ENCODE measurements at places on chromosomes 13 and 19. TPM values are rescaled to one million over a fixed set of nuclear protein-coding genes. Genes with fewer than 3 reads are reported as not detected.
A peak's percentile ranks its signal among the peaks of the same experiment; 100 is the strongest.

GRCh38 chr13:92179223-92179622 lies 780.8 kb downstream of the GPC5 start:
- DNase-seq, result no peak

DNA sequence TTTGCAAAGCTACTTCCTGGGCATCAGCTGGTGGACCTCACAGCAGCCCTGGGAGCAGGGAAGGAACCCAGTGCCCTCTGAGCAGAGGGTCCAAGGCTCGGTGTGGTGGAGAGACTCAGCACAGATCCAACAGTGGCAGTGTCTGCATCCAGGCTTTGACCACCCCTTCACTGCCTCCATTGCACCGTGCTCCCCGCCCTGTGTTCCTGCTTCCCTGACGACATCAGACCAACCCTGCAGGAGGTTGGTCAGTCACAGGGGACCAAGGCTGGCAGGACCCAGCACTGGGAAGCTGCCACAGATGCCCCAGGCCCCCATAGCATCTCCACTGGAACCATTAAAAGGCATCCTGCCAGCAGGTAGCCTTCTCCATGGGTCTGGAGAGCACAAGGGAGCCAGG lies 7.8 kb upstream of the VSTM2B start:
- DNase-seq, result no peak

DNA sequence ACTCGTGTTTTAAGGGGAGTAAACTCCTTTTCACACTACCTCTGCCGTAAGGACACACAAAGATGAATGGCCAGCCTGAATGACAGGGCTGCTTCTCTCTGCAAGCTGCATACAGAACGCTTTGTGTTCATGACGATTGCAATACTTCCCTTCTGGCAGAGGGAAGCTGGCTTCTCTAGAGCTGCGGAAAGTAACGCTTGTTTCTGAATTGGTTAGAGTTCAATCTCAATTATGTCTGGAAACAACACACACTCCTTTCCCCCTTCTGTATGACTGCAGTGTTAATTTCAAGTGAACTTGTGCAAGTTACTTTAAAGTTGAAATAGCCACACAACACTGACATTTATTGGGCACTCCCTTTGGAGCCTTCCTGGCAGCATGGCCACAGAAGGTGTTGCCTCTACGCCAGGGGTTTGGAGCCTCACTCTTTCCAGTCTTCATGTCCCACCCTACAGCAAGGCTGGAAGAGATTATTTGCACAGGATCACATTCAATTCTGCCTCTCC lies 242.6 kb downstream of the NDFIP2 start:
- no peak for DNase-seq

DNA sequence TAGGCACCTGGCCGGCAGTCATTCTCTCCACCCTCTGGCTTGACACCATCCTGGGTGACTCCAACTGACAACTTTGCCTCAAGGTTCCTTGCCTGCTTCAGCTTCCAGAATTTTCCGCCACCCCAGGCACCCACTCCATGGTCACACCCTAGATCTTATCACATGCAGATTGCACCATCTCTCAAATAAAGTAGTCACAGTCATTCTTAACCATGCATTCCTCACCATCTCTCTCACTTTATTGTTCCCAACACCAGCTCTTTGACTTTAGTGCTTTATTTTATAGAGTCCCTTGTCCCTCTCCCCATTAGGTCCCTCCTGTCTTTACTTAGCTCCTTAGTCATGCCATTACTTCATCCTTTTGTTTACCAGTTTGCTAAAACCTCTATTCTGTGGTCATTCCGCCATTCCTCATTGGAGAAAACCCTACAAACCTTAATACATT lies 351.7 kb downstream of the SPRY2 start:
- no peak for DNase-seq

DNA sequence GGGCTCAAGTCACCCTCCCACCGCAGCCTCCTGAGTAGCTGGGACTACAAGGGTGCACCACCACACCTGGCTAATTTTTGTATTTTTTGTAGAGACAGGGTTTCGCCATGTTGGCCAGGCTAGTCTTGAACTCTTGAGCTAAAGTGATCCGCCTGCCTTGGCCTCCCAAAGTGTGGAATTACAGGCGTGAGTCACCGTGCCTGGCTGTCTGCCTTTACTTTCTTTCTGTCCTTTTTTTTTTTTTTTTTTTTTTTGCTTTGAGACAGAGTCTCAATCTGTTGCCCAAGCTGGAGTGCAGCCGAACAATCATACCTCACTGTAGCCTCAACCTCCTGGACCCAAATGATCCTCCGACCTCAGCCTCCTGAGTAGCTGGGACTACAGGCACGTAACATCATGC lies 25.0 kb upstream of the OR1M1 start:
- no peak for DNase-seq

DNA sequence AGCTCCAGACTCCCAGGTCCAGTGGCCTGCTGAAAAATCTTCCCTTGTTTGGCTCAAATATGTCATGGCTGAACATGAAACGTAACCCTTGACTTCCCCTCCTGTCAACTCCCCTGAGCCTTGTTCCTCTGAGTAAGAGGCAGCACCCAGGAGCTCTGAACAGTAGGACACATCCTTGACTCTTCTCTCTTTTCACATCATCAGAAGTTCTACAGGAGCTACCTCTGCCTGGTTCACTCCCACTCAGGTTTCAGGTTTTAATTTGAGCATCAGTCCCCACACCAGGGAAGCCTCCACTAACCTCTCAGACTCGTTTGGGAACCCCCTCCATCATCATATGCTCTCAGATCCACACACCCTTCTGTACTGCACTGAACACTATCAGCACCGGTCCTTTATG lies 30.3 kb downstream of the ZNF823 start:
- DNase-seq, result no peak

GRCh38 chr19:40155749-40156265 lies 35.4 kb upstream of the MAP3K10 start:
- no peak for DNase-seq

DNA sequence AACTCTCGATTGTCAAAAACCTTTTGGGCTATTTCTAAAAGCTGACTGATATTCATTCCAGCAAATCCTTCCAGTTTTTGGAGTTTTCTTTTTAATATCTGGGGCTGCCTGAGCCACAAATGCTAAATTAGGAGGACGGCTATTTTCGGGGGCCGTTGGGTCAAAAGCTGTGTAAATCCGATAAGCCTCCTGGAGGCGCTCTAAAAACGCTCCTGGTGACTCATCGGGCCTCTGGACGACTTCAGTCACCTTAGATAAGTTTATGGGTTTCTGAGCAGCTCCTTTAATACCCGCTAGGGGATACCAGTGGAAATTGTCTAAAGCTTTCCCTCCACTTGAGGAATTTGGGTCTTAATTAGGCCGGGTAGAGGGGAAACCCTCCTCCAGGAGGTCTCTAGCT lies 66.4 kb downstream of the ZNF730 start:
- no peak for DNase-seq

- no peak for DNase-seq
Measured at GRCh38 chr13:29162638-29163235, 342.6 kb downstream of the MTUS2 start.

DNA sequence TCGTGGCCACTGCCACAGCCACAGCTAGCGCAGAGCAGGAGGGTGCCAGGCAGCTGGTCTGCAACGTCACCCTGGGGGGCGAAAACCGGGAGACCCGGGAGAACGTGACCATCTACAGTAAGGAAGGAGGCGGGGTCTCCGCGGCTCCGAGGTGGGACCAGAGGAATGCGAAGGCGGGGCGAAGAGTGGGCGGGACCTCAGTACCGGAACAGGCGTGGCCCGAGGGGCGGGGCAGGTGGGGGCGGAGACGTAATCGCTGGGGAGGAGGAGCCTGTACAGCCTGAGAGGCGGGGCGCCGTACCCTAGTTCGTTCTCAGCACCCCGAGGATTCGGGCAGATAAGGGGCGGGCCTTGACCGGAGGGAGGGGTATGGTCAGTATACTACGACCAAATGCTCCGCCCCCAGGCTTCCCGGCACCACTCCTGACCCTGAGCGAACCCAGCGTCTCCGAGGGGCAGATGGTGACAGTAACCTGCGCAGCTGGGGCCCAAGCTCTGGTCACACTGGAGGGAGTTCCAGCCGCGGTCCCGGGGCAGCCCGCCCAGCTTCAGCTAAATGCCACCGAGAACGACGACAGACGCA lies 2.5 kb downstream of the ICAM5 start:
- peak; percentile 90 for DNase-seq

DNA sequence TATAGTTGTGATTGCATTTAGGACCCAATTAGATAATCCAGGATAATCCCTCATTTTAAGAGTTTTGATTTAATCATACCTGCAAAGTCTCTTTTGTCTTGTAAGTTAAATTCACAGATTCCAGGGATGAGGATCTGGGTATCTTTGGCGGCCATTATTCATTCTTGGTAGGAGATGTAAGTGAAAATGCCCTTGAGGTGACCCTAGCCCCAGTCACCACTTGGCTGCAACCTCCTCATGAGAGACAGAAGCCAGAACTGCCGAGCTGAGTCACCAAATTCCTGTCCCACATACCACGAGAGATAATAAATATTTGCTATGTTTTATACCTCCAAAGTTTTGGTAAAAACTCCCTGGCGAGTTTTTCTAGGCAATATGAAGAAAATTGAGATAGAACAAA lies 389.4 kb downstream of the RFC3 start:
- no peak for DNase-seq

DNA sequence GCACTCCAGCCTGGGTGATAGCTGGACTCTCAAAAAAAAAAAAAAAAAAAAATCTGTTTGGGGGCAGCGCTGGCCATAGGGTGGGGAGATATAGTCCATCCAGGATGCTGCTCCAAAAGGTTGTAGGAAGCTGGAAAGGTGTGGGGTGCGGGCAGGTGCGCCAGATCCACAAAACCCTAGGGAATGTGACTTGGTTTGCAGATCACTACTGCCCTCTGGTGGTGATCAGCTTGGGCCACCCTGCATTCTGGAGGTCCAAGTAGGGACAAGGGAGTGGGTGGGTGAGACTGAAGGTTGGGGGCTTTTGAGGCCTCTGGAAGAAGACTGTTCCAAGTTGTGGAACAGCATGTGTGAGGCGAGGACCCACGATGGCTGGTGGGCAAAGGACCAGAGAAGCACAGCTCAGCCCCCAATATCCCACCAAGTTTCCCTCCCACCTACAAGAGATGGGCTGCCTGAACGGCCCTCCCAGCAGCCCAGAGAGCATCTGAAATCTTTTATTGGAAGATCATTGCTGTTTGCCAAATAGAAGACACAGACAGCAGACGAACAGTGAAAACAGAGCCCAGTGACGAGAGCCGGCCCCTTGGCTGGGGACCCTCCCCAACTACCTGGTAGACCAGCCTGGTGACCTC lies 10.4 kb upstream of the TYK2 start:
- no peak for DNase-seq

DNA sequence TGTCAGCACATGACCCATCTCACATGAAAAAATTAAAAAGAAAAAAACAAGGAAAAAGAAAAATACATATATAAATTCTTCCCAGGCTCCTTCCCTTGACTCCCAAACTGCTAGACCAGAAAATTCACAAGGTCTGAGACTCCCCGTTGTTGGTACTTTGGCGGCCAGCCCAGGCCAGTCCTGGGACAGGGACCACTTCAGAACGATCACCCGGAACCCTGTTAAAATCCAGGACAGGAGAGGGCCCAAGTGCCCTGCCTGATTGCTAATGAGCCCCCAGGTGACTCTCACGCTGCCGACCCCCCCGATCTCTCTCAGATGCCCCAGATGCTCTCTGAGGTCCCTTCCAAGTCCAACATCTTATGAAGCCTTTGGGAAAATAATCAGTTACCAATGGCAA lies 107.2 kb downstream of the COL4A2 start:
- DNase-seq, result no peak

DNA sequence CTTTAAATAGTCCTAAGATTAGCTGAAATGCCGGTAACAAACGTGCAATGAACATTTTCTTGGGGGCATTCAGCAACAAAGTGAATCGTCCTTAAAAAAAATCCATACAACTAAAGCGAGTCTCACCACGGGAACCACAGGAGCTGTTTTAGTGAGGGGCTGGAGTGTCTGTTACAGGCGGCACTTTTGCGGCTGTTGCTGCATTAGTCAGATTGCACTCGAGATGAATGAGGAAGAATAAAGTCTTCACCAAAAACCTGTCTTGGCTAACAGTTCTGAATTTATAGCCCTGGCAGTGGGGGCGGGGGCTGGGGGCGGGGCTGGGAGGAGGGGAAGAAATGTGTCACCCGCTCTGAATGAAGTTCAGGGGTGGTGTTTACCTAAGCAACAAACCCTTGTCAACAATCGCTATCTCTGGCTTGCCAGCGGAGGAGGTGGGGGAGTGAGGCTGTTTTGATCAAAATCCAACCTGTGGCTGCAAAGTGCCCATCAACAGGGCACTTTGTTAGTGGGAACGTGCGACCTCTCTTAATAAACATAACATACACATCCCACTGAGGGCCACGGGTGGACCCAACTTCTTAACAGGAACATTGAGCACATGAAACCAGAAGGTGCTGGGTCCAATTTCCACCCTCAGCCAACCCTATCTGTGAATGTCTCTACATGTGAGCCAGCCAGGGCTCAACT lies 44.5 kb downstream of the RFX2 start:
- no peak for DNase-seq

DNA sequence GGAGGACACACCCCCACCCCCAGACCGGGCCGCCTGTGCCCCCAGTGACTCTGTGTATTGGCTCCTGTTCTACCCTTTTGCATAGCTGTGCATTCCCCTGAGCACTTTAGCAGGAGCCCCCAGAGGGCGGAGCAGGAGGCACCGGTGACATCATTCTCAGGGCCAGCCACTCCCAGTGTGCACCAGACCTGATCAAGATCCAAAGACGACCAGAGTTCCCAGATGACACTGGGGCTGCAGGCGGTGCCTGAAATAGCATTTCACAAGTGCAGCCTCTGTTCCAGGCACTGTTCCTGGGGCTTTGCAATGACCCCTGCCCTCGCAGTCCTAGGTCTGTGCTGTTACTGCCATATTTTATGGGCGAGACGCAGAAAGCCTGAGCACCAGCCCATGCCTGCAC lies 14.5 kb upstream of the PTPRS start:
- no peak for DNase-seq

DNA sequence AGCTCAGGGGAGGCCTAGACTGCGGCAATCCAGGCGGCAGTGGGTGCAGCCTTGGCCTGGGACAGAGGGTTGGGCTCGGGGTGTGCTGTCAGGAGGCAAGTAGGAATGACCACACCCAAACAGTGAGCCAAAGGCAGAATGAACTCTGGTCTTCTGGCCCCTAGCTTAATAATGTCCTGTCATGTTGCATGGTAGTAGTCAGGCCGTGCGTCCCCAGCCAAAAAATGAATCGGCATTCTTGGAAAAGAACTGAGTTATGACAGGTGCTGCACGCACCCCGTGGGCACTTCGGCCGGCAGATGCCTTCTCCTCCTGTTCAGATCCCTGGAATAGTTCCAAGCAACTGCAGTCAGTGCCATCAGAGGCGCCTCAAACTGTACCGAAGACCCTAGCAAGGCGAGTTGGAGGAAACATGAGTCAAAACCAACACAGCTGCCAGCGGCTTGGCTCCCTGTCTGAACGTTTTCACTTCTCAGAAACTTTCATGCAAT lies 55.9 kb downstream of the ATP7B start:
- no peak for DNase-seq

DNA sequence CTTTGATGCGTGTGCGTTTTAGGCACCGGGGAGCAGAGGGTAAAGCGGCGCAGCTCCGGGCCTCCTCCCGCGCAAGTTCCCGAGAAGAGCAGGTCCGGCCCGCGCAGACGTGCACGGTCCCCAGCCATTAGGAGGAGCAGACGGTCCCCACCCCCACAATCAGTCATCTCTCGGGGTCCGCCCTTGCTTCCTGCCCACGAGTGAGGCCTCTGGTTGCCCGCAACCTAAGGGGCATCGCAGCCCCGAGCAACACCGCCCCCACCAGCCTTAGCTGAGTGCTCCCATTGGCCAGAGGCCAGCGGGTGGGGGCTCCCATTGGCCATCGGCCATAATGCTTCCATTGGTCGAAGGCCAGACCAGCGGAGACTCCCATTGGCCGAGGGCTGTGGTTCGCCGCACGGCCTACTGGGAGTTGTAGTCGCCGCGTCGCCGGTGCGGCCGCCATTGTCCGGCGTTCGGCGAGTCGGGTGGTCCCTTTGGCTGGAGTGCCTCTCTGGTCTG lies at the start of gene ZNF8:
Gene ZNF8 (plus strand): TSS at position 415 of the 501 bp plus-strand sequence. CDS start 127 bp downstream, outside the sequence.
- peak; percentile 98 for DNase-seq

The TDRD12 gene
- total RNA-seq, result 0.16 TPM

Data from cardiac septum (tissue), 1 donor.